ENCODE measurements at places on chromosomes 11 and 22. TPM values are rescaled to one million over a fixed set of nuclear protein-coding genes. Genes with fewer than 3 reads are reported as not detected.
A peak's percentile ranks its signal among the peaks of the same experiment; 100 is the strongest.

- no peaks in the 10 kb centered on the region for H3K27me3 ChIP-seq
- no peak overlapping the region for H3K4me3 ChIP-seq
- no peak overlapping the region for H3K27ac ChIP-seq
- DNase-seq: no peak
- H3K4me1 ChIP-seq: no peaks in the 10 kb centered on the region
Observed at GRCh38 chr11:95647355-95647754, 142.2 kb downstream of the FAM76B start.

GRCh38 chr11:75468534-75469340 is 35.7 kb upstream of the KLHL35 start:
- no peak for DNase-seq
- no peaks in the 10 kb centered on the region for H3K27me3 ChIP-seq
- no peak overlapping the region for H3K27ac ChIP-seq
- no peaks in the 10 kb centered on the region for H3K36me3 ChIP-seq
- no peaks in the 10 kb centered on the region for H3K4me1 ChIP-seq

GRCh38 chr11:34680206-34680605 is 59.3 kb downstream of the EHF start:
- no peaks in the 10 kb centered on the region for H3K36me3 ChIP-seq
- H3K4me3 ChIP-seq: no peak overlapping the region
- no peak for DNase-seq
- H3K4me1 ChIP-seq: no peaks in the 10 kb centered on the region
- no peaks in the 10 kb centered on the region for H3K27me3 ChIP-seq
- H3K27ac ChIP-seq: no peak overlapping the region

- no peaks in the 10 kb centered on the region for H3K4me1 ChIP-seq
- no peak overlapping the region for H3K27ac ChIP-seq
- no peak overlapping the region for H3K4me3 ChIP-seq
- no peak for DNase-seq
Observed at GRCh38 chr11:13134066-13134465, 125.0 kb downstream of the RASSF10 start.

- no peak for DNase-seq
- H3K36me3 ChIP-seq: no peaks in the 10 kb centered on the region
- H3K4me1 ChIP-seq: no peaks in the 10 kb centered on the region
- H3K4me3 ChIP-seq: no peak overlapping the region
- no peaks in the 10 kb centered on the region for H3K27me3 ChIP-seq
- H3K27ac ChIP-seq: no peak overlapping the region
Observed at GRCh38 chr11:70640408-70640807, 242.1 kb downstream of the CTTN start.

- H3K27me3 ChIP-seq: no peaks in the 10 kb centered on the region
- DNase-seq: no peak
- no peak overlapping the region for H3K4me3 ChIP-seq
- no peaks in the 10 kb centered on the region for H3K4me1 ChIP-seq
- H3K36me3 ChIP-seq: no peaks in the 10 kb centered on the region
Observed at GRCh38 chr11:96326959-96327358, 16.0 kb downstream of the MAML2 start.

DNA sequence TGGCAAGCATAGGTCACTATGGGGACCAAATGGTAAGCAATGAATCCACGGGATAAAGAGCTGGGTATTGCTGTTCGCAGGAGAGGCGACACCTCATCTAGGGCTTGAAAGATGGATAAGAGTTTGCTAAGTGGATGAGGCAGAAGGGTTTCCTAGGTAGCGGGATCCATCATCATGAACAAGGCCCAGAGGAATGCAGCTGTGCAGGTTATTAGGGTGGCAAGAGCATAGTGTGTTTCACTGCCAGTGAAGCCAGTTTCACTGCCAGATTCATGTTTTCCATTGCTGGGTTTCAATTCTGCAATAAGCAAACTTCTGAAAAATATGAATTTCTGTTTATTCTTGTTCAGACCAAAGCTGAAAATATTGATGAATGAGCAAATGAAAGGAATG is 27.2 kb downstream of the WEE1 start:
- peaks cover 16% of the 10 kb centered on the region for H3K4me1 ChIP-seq
- H3K4me3 ChIP-seq: peak overlapping the region; percentile 30
- DNase-seq: no peak
- H3K27ac ChIP-seq: peak overlapping the region; percentile 63
- H3K36me3 ChIP-seq: no peaks in the 10 kb centered on the region

DNA sequence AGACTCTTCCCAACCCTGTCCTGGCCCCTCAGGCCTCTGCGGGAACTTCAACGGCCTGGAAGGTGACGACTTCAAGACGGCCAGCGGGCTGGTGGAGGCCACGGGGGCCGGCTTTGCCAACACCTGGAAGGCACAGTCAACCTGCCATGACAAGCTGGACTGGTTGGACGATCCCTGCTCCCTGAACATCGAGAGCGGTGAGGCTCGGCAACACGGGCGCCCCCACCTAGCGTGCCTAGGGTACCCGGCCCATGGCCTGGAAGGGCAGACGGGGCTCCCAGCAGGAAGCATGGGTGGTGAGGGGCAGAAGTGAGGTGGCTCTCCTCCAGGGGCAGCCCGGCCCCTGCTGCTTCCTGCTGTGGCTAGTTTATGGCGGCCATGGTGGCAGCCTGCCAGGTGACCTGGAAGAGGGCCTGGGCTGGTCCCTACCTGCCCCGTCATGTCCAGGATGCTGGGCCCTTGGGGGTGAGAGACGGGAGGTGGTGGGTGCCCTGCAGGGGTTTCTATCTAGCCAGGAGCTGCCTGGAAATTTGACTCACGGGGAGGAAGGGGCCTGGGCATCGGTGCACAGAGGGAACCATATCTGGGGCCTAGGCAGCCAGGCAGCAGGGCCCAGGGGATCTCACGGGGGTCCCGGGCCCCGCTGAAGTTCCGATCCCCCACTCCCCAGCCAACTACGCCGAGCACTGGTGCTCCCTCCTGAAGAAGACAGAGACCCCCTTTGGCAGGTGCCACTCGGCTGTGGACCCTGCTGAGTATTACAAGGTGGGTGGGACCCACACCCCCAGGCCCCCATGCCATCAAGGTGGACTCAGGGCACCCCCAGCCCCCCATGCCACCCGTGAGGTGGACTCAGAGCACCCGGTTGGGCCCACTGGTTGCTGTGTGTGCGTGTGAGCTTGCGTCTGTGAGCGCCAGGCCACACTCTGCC is 9.2 kb downstream of the MUC2 start:
- no peaks in the 10 kb centered on the region for H3K4me1 ChIP-seq
- no peak overlapping the region for H3K27ac ChIP-seq
- H3K36me3 ChIP-seq: no peaks in the 10 kb centered on the region
- no peaks in the 10 kb centered on the region for H3K27me3 ChIP-seq
- DNase-seq: no peak

- DNase-seq: no peak
- no peak overlapping the region for H3K27ac ChIP-seq
Observed at GRCh38 chr11:43943931-43944751, 1.7 kb downstream of the C11orf96 start.

- no peaks in the 10 kb centered on the region for H3K4me1 ChIP-seq
- H3K27me3 ChIP-seq: no peaks in the 10 kb centered on the region
- H3K27ac ChIP-seq: no peak overlapping the region
- H3K4me3 ChIP-seq: no peak overlapping the region
Observed at GRCh38 chr11:70225681-70226177, 22.6 kb downstream of the FADD start.

- no peaks in the 10 kb centered on the region for H3K4me1 ChIP-seq
- no peaks in the 10 kb centered on the region for H3K36me3 ChIP-seq
- DNase-seq: no peak
- H3K27me3 ChIP-seq: no peaks in the 10 kb centered on the region
Observed at GRCh38 chr22:45069925-45070324, 60.1 kb upstream of the PHF21B start.

GRCh38 chr11:70169127-70169526 is 34.0 kb upstream of the FADD start:
- H3K27ac ChIP-seq: no peak overlapping the region
- no peaks in the 10 kb centered on the region for H3K4me1 ChIP-seq
- no peak overlapping the region for H3K4me3 ChIP-seq
- no peaks in the 10 kb centered on the region for H3K27me3 ChIP-seq
- no peaks in the 10 kb centered on the region for H3K36me3 ChIP-seq

DNA sequence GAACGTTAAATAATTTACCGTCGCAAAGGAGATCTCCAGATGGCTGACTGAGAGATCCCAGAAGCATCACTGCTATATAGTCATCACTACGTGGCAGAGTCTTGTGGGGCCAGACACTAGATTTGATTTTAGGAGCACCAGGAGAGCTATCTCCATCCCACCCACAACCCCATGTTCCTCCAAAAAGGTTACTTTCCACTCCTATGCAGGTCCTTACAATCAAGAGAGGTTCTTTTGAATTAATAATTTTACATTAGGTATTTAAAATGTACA is 19.4 kb downstream of the GUCY1A2 start:
- H3K27ac ChIP-seq: no peak overlapping the region
- no peak overlapping the region for H3K4me3 ChIP-seq
- DNase-seq: no peak
- H3K36me3 ChIP-seq: no peaks in the 10 kb centered on the region
- H3K4me1 ChIP-seq: no peaks in the 10 kb centered on the region
- H3K27me3 ChIP-seq: no peaks in the 10 kb centered on the region

DNA sequence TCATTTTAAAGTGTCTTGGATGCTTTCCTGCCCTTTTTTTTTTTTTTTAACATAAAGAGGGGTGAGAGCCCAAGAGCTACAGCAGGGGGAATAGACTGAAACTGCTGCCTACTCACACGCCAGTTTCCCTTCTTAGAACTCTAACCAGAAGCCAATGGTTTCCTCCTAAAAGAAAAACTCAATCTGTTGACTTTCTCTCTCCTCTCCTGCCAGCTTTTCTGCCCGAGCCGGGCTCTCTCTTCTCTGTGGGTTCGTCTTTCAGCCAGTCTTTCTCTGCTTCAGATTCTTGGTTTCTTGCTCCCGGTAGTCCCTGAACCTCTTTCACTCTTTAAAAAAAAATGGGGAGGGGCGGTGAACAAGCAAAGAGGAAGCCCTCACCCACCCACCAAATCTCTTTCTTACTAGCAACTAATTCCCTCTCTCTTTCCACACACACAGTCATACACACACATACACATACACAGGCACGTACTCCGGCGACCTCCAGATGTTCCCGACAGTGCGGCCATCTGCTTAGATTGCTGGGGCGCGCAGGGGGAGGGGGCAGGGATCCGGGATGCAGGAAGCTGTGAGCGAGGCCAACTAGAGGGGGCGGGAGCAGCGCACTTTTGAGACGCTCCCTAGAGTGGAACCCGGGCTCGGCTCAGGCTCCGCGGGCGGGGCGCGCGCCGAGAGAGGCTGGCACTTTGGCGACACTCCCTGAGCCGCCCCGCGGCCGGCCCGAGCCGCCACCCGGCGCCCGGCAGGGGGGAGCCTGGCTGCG is 444 bp upstream of the TSKU start:
- no peak overlapping the region for H3K27ac ChIP-seq
- DNase-seq: no peak
- no peaks in the 10 kb centered on the region for H3K4me1 ChIP-seq

- no peaks in the 10 kb centered on the region for H3K36me3 ChIP-seq
- H3K4me3 ChIP-seq: no peak overlapping the region
- H3K27ac ChIP-seq: no peak overlapping the region
- DNase-seq: no peak
- no peaks in the 10 kb centered on the region for H3K27me3 ChIP-seq
- no peaks in the 10 kb centered on the region for H3K4me1 ChIP-seq
Observed at GRCh38 chr11:75852406-75853017, 37.5 kb downstream of the UVRAG start.

- no peak for DNase-seq
- H3K4me3 ChIP-seq: no peak overlapping the region
- no peaks in the 10 kb centered on the region for H3K36me3 ChIP-seq
Observed at GRCh38 chr22:20546541-20546950, 39.1 kb downstream of the MED15 start.

GRCh38 chr11:123551079-123551478 is 103.3 kb downstream of the SCN3B start:
- H3K4me1 ChIP-seq: no peaks in the 10 kb centered on the region
- H3K4me3 ChIP-seq: no peak overlapping the region
- no peak for DNase-seq
- H3K27ac ChIP-seq: no peak overlapping the region
- H3K36me3 ChIP-seq: no peaks in the 10 kb centered on the region

GRCh38 chr11:76631566-76632308 is 38.8 kb downstream of the LRRC32 start:
- DNase-seq: no peak
- H3K4me1 ChIP-seq: no peaks in the 10 kb centered on the region
- H3K27ac ChIP-seq: no peak overlapping the region

DNA sequence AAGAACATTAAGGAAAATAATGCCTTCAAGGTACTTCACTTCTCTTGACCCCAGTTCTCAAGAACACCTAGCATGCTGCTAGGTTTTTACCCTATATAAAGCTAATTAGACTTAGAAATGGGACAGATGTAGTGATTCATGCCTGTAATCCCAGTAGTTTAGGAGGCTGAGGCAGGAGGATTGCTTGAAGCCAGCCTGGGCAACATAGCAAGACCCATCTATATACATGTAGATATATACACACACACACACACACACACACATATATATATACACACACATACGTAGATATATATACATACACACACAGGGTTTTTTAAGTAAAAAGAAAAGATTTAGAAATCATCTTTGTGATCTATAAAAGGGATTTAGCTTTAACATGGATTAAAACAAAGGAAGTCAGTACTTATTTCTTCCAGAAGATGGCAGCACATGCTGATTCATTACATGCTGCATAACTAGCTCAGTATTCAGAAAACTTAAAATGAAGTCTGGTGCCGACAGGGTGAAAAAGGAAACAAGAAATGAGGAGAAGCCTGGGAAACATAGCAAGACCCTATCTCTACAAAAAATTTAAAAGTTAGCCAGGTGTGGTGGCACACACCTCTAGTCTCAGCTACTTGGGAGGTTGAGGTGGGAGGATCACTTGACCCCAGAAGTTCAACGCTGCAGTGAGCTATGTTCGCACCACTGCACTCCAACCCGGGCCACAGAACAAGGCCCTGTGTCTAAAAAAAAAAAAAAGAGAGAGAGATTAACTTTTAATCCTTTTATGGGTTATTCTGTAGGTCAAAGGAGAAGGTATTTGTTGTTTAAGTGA is 28.5 kb upstream of the RBX1 start:
- no peak overlapping the region for H3K4me3 ChIP-seq
- H3K4me1 ChIP-seq: no peaks in the 10 kb centered on the region
- no peaks in the 10 kb centered on the region for H3K27me3 ChIP-seq
- peak; percentile 59 for DNase-seq

- H3K4me1 ChIP-seq: no peaks in the 10 kb centered on the region
- H3K4me3 ChIP-seq: no peak overlapping the region
- H3K27ac ChIP-seq: no peak overlapping the region
- no peak for DNase-seq
Observed at GRCh38 chr11:130180896-130181294, 21.3 kb downstream of the ST14 start.

GRCh38 chr11:86553265-86553664 is 119.2 kb downstream of the ME3 start:
- H3K27me3 ChIP-seq: no peaks in the 10 kb centered on the region
- no peaks in the 10 kb centered on the region for H3K4me1 ChIP-seq
- no peaks in the 10 kb centered on the region for H3K36me3 ChIP-seq
- DNase-seq: no peak
- H3K27ac ChIP-seq: no peak overlapping the region

The MMP11 gene
- 2.0 TPM for polyA plus RNA-seq

The ROBO4 gene
- polyA plus RNA-seq: not detected

The EHF gene
- not detected for polyA plus RNA-seq

The CNGA4 gene
- not detected for polyA plus RNA-seq

The GDPD4 gene
- polyA plus RNA-seq: not detected

The TMEM86A gene
- 0.69 TPM for polyA plus RNA-seq

The MS4A15 gene
- not detected for polyA plus RNA-seq

The GGT5 gene
- not detected for polyA plus RNA-seq

The CKAP5 gene
- polyA plus RNA-seq: 23.8 TPM

The OTOG gene
- polyA plus RNA-seq: not detected

The SAAL1 gene
- 15.2 TPM for polyA plus RNA-seq

The PYGM gene
- 0.64 TPM for polyA plus RNA-seq

The PNPLA5 gene
- polyA plus RNA-seq: not detected

The JHY gene
- polyA plus RNA-seq: 4.8 TPM

Measured in naive thymus-derived CD4-positive, alpha-beta T cell (primary cell).